Activated naive CD4-positive, alpha-beta T cell (primary cell): ENCODE measurements at places on chromosomes 6 and 20.

DNA sequence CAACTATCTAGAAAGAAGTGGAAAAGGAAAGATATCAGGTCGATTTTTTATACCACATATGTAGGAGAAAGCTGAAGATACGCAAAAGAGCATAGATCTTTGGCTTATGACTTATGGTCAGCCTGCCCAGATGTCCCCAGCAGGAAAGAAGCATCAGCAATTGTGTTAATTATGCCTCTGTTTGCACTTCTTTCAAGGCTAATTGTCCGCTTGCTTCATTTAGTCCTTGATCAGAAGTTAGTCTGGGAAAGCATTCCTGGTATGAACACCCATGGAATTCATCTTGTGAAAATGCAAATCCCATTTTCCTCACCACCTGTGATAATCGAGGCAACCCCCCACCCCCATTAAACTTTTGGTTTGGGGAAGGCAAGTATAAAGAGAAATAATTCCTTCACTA, 62.8 kb downstream of the ATP9A start:
- no peak for DNase-seq

DNA sequence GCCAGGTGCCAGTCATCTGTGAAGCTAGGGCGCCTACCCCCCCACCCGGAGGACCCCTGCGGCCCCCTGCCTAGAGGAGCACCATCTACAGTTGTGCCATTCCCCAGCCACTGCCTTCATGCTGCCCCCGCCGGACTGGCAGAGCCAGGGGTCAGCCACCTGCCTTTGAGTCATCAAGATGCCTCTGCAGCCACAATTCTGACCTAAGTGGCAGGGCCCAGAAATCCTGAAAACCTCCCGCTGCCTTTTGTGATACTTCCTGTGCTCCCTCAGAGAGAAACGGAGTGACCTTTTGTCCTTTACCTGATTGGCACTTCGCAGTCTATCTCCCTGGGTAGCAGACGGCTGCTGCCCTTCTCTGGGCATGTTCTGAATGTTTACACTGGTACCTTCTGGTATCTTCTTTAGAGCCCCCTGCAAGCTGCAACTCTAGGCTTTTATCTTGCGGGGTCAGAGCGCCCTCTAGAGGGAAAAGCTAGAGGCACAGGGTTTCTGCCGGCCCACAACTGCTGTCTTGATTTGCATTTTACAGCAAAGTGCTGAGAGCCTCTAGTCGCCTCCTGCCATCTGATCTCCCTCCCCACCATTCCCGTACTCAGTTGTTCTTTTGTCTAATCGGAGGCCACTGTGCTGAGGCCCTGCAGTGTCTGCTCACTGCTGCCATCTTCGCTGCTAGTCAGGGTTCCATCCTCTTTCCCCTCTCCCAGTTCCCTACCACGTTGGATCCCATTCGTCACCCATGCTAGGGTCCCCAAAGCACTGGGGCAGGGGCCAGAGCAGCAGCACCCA, 26.9 kb downstream of the SPATA2 start:
- DNase-seq = peak; percentile 12

DNA sequence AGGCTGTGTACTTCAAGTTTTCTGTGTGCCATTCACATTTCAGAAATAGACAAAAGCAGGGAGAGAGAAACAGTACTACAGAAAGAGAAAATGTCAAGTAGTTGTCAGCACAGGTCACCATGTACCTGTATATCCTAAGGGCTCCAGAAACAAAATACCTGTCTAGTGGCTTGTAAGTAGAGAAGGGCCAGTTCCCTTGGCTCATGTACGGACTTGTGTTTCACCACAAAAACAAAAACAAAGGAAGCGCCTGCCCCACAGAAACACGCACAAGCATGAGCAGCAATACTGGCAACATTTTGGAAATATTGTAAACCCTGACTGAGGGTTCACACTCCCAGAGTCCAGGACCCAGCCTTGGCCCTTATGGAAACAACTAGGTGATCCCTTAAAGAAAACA, 44.3 kb downstream of the CNKSR3 start:
- DNase-seq = no peak

DNA sequence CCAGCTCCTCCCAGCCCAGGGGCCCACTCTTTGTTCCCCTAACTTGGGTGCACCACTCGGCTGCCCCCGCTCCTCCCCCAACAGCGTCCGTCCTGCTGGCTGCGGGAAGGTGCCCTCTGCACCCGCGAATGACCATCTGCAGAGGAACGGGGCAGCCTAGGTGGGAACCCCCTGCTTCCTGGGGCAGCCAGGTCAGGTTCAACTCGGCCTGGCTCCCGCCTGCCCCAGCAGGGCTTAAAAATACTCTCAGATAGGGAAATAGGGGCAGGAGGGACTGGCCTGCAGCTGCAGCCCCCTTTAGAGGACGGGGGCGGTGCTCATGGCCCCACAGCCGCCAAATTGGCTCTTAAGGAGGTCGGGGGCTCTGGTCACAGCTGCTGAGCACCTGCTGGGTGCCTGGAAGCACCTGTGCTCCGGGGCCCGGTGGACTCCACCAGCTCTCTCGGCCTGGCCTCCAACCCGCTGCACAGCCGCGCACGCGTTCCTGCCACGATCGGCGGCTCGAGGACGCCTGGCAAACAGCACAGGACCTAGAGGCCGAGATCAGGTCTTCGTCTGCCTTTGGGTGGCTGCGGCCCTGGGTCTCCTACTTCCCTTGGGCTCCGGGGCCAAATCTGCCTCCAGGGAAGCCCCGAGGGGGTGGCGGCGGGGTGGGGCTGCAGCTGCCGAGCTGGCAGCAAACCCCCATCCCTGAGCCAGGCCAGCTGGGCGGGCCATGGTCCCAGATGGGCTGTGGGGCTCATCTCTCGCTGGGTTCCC, 700 bp upstream of the LAMA5 start:
- DNase-seq = peak; percentile 15

DNA sequence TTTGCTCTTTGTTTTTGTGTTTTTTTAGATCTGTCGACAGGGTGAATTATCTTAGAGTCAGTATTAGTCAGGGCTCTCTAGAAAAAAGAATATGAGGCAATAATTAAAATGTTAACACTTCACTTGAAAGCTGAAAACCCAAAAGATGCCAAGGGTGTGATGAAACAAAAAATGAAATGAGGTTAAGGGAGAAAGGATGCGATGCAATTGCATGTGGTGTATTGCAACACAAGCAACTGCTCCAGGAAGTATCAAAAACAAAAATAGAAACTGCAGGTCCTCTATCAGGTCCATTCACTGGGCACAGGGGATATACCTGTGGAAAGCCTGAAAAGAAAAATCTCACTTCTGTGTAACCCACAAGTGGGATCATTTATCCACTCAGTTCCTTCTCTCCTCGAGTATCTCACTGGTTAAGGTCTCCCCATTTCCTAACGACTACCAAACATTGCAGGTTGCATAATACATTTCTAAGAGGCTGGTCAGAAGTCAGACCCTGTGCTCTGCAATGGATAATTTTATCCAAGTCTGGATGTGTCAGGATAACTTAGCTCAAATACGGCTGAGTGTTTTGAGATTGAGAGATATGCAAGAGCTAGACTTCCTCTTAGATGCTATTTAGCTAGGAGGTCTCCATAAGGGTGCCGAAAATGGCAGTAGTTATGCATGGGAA, 257.7 kb upstream of the GJE1 start:
- DNase-seq = no peak

DNA sequence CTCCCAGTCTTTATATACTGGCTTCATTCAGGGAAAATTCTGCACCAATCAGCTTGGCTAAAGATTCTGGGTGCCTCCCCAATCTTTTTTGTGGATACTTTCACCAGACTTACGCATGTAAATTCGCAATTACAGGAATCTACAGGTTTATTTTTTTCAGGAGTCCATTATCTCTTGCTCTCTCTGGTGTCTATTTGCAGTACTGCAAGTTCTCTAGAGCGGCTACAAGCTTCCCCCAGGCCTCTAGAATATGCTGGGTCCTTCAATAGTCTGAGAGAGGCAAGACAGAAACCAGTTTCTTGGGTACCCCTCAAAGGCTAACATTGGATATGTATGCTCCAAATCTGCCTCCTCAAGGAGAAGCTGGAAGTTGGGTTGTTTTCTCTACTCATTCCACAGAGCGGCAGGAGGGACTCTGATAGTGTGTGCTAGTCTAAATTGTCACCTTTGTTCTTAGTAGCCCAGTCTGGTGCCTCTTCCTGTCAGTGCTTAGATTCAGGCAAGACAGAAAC, 58.5 kb downstream of the SUN5 start:
- no peak for DNase-seq

GRCh38 chr6:4316867-4317400, 181.6 kb upstream of the ECI2 start:
- no peak for DNase-seq

- DNase-seq = no peak
Measured at GRCh38 chr6:31042806-31043205, 32.5 kb downstream of the MUC22 start.

GRCh38 chr6:53598265-53598907, 53.5 kb upstream of the GCLC start:
- DNase-seq = no peak

DNA sequence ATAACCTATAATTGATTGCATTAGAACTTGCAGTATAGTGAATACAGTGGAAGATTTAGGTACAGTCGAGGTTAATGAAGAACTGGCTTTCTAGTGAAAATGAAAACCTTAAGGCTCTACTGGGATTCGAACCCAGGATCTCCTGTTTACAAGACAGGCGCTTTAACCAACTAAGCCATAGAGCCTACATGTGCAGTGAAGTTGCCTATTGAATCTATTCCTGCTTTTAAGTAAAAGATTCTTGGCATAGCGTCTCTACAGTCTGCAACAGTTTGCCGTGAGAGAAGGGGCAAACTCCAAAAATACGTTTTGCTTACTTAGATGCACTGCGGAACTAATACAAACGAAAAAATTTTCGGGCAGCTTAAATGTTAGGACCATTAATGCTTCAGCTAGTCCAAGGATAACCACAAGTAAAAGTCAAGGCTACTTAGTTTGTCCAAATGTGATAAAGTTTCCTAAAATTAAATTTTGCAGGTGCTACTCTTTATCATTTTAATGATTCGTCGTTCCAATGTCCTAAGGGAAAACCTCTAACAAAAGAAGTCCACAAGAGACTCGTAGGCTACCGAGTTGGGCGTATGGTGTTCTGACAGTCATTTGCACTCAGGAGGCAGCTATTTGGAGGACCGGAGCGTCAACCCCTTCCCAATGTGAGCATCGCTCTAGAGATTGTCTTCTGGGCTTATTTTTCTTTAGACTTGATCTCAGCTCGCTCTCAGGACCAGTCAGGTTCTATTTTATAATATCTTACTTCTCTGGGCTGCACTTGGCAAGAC, 31.3 kb upstream of the ZSCAN23 start:
- no peak for DNase-seq

GRCh38 chr20:53786071-53786444, 192.4 kb upstream of the ZNF217 start:
- no peak for DNase-seq

GRCh38 chr6:36729161-36729524, 31.5 kb downstream of the RAB44 start:
- DNase-seq = no peak

DNA sequence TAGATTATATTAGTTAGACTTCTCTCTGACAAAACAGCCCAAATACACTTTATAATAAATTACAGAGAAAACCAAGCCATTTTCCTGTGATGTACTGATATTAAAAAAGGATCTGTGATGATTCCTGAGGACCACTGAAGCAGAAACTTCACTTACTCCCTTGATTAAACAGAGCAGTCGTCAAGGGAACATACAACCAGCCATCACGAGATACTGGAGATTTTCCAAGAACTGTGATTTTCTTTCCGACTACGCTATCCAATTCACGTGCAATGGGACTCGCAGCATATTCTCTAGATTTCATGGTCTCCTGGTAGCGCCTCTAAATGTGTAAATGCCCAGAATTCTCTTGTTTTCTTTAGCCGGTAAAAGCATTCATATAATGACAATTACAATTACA, 377.4 kb downstream of the PHF3 start:
- DNase-seq = no peak

DNA sequence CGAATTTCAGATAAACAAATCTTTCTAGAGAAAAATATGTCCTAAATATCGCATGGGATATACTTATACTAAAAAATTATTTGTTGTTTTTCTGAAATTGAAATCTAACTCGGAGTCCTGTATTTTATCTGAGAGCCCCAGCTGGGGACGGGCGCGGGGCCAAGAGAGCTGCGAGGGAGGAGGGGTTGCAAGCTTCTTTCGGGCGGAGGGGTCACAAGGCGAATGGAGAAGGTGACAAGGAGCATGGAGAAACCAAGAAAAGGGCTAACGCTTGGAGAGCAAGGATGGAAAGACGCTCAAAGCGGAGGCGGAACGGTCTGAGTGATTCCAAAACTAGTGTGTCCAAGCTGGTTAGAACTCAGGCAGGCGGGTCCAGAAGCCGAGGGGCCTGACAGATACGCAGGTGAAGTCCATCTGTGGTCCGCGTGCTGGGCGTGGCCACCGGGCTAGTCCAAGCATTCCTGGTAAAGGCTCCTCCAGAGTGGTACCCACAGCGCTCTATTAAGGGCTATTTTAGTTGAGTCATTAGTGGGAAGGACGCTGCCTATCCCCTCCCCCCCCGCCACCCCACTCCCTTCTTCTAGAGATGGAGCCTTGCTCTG, 41.5 kb upstream of the ZNFX1 start:
- DNase-seq = no peak

GRCh38 chr20:37144856-37145404, 34.2 kb upstream of the RPN2 start:
- DNase-seq = no peak

DNA sequence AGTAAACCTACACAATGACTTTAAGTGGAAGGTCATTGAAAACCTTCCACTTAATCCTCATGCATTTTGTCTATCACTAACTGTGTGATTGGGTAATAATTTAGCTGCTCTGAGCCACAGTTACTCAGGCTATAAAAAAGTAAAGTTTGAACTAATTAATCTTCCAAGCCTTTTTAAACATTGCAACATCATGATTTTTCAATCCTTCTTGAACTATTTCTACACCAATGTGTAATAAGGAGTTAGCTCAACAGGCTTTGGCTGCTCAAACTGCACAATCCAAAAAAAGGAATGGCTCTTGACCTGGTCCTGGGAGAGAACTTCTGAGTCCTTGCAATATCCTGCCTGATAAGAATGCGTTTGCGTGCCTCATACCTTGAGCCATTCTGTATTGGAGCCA, 34.8 kb upstream of the FILIP1 start:
- DNase-seq = no peak

DNA sequence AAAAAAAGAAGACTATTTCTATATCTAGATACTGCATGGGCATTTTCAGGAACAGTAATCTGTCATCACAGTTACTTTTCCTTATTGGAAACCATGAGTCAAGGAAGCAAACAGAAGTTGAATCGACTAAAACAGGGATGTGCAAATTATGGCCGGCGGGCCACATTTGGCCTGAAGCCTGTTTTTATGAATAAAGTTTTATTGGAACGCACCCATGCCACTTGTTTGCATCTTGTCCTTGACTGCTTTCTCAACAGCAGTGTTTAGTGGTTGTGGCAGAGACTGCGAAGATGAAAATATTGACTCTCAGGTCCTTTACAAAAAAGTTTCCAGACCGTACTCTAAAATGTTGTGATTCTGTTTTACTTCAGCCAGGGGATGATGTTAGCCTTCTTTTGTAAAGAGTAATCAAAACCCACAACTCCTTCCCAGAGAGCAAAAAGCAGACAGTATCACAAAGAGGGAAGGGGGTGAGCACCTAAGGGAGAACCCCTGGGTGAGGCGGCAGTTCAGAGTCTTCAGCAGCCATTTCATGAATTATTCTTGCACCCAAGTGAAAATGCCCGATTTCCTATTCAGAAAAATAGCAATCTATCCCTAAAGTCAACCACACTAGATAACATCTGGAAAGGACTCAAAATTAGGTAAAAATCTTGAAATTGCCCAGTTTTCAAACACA, 190.4 kb downstream of the MYLK4 start:
- DNase-seq = no peak

GRCh38 chr6:143515766-143516355, 4.3 kb upstream of the FUCA2 start:
- DNase-seq = no peak

GRCh38 chr6:14799928-14800327, 445.9 kb upstream of the JARID2 start:
- DNase-seq = no peak
